ENCODE measurements at places on chromosomes 7 and 10. TPM values are rescaled to one million over a fixed set of nuclear protein-coding genes. Genes with fewer than 3 reads are reported as not detected.

The NT5C2 gene
- 73.7 TPM for total RNA-seq

The SLC26A4 gene
- 0.65 TPM for total RNA-seq

The MYL10 gene
- not detected for total RNA-seq

The TBC1D12 gene
- 11.7 TPM for total RNA-seq

The TAC1 gene
- not detected for total RNA-seq

The TMEM229A gene
- not detected for total RNA-seq

The CYP2C19 gene
- not detected for total RNA-seq

The ODAD2 gene
- total RNA-seq, result 1.2 TPM

The CACNA2D1 gene
- 90.3 TPM for total RNA-seq

The SORCS3 gene
- not detected for total RNA-seq

The PTPRN2 gene
- 0.71 TPM for total RNA-seq

The CHCHD2 gene
- 240 TPM for total RNA-seq

The MEOX2 gene
- total RNA-seq, result 0.37 TPM

The TACC2 gene
- total RNA-seq, result 2.7 TPM

The TMEM184A gene
- total RNA-seq, result 0.09 TPM

The CPXM2 gene
- 29.0 TPM for total RNA-seq

The UBTD1 gene
- total RNA-seq, result 16.4 TPM

The DGKB gene
- total RNA-seq, result 0.14 TPM
